NCI-H2171 (cell line): ENCODE measurements at places on chromosomes 6 and 20.
A peak's percentile ranks its signal among the peaks of the same experiment; 100 is the strongest.

GRCh38 chr6:108186226-108186625 is 20.4 kb downstream of the NR2E1 start:
- no peak for DNase-seq

DNA sequence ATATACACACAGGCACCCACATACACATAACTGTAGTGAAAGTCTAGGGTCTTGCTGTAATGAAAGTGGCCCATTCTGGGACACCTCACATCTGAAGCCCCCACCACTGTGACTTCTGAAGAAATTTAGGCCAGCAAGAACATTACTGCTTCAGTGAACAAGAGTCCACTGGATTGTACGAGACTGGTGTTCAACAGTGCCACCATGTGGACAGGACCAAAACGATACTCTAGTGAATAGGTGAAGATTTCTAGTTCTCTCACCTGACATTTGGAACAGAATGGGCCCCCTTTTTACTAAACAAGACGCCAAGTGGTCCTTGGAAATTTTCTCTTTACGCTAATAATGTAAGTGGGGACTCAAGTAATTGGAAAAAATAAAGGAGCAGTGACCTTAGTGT is 156.9 kb downstream of the MAFB start:
- no peak for DNase-seq

DNA sequence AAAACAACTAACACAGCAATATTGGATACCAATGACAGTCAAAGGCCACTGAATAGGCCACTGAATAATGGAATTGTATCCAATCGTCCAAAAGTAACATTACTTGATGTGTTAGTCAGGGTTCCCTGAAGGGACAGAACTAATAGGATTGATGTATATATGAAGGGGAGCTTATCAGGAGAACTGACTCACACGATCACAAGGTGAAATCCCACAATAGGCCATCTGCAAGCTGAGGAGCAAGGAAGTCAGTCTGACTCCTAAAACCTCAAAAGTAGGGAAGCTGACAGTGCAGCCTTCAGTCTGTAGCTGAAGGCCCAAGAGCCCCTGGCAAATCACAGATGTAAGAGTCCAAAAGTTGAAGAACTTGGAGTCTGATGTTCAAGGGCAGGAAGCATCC is 571.4 kb downstream of the PRKN start:
- no peak for DNase-seq

DNA sequence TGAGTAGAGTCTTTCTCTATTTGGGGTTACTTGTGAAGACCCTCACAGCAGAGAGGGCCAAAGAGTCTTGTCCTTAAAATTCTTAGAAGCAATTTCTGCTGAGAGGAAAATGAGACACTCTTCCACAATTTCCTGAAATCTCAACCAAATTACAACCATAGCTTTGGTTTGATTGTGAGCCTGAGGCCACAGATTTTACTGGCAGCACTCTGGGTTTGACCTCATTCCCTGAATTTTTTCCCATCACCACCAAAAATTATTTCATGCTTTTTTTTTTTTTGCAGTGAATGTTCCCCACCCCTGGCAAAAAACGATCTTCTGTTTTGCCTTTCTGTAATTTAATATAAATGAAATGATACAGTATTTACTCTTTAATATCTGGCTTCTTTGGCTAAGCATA is 125.5 kb downstream of the THEMIS start:
- no peak for DNase-seq

DNA sequence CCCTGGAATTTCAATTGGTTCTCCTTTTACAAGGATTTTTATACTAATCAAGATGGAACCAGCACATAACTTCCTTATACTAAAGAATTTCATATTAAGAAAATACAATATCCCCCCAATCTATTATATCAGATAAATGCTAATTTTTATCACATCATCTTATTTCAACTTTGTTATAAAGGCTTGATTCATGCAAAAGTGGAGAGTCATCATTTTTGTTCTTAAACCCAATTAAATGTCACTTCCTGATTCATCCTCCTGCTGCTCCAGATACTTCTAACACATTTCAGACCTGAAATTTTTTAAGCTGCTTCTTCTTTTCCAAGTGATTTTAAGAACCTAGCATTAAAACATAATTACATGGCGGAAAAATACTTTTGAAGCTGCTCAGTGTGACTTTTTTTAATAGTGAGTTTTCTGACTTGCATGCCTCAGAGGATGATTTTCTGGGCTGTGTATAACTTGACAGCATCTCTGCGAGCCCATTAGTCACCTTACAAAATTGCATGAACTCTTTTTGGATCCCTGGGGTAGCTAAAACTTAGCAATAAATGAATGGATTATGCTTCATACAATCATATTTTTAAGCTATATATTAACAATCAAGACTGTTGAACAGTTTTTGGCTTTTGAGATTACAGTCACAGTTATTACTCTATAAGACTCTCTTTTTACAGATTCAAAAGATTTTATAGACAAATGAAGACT is 134.1 kb downstream of the ELOVL4 start:
- no peak for DNase-seq

DNA sequence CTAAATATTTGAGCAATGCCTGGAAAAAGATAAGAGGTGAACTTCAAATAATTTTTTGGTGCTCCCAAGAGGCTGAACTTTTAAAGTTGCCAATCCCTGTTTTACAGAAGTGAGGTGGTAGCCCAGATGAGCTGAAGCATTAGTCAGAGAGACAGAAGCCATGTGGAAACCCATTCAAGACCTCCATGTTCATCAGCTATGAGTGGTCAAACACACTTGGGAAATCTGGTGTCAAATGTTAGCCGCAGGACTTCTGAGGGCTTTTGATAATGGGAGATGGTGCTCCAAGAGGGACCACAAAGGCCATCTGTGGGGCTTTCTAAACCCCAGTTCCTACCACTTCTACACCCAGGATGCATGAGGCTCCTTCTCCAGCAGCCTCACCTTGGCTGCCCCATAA is 77.5 kb upstream of the MRPS10 start:
- no peak for DNase-seq

- no peak for DNase-seq
Observed at GRCh38 chr6:156794546-156795354, 17.6 kb downstream of the ARID1B start.

GRCh38 chr20:38033330-38034107 is at the start of the genes RPRD1B and TTI1:
Gene RPRD1B (plus strand): TSS chr20:38033746. CDS start chr20:38033948, 202 bp downstream.
Gene TTI1 (minus strand): TSS chr20:38033456. CDS start chr20:38013816, 19,640 bp downstream.
- DNase-seq = peak; percentile 98

- no peak for DNase-seq
Observed at GRCh38 chr20:58781138-58781537, 69.6 kb downstream of the GNAS-AS1 start.

GRCh38 chr6:51992876-51993275 is 94.5 kb downstream of the PKHD1 start:
- no peak for DNase-seq

DNA sequence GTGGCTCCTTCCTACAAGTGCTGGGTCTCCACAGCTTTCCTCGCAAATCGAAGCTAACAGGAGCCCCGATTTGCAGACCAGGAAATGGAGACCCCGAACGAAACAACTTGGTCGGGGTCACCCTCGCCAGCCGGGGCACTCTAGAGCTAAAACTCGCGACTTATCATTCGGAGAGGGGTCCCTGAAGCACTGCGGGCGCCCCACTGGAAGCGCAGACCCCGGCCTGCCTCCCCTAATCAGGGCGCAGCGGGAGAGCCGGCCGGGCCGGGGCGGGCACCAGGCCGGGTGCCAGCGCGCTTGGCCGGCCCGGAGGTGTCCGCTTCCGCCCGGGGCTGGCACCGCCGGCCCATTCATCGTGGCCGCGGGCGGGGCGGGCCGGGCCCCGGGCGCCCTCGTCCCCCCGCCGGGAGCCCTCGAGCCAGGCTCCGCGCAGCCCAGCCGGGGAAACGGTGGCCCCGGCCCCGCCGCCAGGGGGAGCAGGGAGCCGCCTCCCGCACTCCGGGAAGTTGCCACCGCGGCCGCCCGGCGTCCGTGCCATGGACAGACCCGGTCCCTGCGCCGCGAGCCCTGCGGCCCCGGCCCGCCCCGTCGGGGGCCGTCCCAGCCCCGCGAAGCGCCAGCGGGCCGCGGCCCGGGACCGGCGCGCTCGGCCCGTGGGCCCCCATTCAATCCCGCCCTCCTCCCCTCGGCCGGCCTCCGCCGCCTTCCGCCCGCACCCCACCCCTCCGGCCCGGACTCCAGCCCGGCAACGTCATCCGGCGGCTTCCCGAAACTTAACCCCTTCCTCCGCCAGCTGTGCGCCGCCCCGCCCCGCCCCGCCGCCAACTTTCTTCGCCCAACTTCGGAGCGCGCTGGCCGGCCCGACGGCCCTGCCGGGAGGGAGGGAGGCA is 961 bp downstream of the RRBP1 start:
- DNase-seq = peak; percentile 64

GRCh38 chr6:44667668-44668390 is 280.3 kb downstream of the CDC5L start:
- no peak for DNase-seq

- DNase-seq = no peak
Observed at GRCh38 chr20:51481341-51481914, 61.1 kb downstream of the NFATC2 start.

DNA sequence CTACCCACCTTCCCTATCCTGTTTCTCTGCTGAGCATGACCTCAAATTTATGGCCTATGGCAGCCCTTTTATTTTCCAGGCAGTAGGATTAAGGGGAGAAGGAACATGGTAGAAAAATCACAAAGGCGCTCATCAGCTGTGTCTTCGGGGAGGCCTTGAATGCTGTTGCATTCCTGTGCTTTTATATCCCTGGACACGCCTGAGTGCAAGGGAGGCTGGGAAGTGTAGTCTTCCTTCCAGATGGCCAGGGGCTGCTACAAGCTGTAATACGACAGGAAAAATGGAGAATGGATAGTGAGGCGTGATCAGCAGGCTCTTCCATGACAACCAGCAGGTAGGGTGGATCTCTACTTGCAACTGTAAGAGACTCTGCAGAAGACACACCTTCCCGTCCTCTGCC is 210.9 kb upstream of the GGTLC1 start:
- peak; percentile 24 for DNase-seq

DNA sequence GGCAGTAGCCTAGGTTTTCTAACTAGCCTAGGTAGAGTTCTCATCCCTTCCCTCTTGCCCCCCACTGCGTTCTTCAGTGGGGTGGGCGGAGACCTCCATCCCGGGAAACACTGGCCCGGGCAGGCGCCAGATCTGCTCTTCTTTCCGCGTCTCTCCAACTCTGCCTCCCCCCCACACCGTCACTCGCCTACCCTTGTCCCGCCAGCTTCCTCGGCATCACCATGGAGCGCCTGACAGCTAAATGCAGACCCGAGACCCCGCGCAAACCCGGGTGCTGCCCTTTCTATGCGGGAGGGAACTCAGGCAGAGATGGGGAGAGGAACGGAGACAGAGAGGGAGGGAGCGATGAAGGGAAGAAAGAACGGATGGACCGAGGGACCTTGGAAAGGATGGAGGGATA is 1494.8 kb upstream of the DEFB115 start:
- DNase-seq = no peak

DNA sequence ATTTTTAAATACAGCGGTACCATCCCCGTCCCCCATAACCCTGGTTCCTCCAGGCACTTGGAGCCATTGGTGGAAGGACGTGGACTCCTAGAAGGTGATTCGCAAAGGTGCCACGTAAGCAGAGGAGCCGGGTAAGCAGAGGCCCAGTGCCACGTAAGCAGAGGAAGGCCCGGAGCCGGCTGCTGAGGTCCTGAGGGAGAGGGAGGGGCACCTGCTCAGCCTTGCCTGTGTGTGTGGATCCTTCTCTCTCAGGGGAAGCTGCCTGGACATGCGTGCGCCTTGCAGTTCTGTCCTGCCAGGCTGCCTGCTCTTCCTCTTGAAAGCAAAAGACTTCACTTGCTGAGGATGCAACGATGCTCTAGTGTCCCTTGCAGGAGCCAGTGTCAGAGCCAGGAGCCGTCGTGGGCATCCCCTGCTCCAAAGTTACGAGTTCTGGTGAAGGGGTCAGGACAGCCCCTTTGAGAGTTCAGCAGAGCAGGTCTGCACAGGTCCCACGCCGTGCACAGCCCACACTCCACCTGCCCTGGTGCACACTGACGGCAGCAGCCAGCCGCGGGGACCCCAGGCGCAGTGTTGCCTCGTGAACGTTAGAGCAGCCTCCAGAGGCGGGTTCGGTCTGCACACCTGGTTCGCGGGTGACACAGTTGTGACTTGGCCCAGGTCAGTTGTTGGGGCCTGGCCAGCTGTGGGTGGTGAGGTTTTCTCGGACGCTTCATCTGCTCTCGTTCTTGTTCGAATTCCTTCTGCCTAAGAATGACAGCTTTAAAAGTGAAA is 1.9 kb upstream of the NKAIN4 start:
- peak; percentile 64 for DNase-seq

DNA sequence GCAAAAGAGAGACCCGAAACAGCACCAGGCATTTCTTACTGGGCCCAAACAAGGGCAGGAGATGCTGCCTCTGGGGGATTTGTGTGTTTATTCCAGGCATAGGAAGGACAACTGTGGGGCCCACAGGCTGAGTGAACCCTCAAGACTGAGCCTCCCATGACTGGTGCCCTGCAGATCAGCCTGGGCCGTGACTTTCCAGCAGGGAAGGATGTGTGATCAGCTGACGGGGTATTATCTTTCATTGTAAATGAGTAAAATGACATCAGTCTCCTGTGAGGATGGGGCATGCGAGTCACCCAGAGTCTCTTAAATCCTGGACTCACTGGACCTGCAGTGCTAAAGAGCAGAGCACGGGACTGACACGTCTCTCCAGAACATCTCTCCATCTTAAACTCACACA is 3.9 kb upstream of the TEAD3 start:
- no peak for DNase-seq

DNA sequence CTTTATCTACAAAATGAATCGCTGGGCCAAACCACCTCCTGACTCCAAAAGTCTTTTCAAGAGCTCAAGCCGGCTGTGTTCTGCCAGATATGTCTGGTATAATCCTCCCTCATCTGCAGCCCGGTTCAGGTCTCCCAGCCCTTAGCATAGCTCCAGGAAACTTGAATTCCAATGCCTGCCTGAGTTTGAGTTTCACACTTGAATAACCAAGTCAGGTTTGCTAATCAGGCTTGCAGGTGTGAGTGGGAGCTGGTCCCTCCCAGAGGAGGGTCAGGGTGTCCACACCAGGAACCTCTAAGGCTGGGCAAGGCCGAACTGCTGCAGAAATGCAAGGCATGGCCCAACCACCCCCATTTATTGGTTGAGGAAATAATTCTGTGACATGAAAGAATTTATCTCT is 96.6 kb downstream of the TMEM242 start:
- no peak for DNase-seq
